ENCODE measurements at places on chromosomes 7 and 10.

- no peak for DNase-seq
Measured at GRCh38 chr10:110978204-110978603, 58.8 kb downstream of the SHOC2 start.

DNA sequence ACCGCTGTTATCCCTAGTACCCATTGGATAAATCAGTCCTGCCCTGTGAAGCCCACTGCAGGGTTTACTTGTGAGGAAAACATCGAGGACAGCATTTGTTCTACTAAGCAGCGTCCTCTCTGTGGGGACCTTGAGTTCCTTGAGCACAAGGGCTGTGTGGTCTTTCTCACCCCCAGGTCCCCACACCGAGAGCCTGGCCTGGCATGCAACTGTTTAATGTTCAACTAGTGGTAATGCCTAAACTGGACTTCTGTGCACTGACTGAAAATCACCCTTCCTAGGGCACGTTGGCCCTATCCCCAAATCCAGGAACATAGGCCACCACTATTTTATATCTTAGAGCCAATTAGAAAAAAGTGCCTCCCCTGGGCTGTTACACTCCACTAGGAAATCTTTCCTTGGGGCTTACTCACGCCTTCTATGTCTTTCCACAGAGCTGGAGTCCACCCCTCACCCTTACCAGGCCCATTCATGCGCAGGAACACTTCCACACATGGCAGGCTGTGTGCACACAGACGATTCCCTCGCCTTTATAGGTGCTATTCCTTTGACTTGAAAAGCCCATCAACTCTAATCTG, 1.7 kb upstream of the TMEM213 start:
- no peak for DNase-seq

GRCh38 chr10:58269782-58270290, 874 bp downstream of the CISD1 start:
- DNase-seq: no peak

DNA sequence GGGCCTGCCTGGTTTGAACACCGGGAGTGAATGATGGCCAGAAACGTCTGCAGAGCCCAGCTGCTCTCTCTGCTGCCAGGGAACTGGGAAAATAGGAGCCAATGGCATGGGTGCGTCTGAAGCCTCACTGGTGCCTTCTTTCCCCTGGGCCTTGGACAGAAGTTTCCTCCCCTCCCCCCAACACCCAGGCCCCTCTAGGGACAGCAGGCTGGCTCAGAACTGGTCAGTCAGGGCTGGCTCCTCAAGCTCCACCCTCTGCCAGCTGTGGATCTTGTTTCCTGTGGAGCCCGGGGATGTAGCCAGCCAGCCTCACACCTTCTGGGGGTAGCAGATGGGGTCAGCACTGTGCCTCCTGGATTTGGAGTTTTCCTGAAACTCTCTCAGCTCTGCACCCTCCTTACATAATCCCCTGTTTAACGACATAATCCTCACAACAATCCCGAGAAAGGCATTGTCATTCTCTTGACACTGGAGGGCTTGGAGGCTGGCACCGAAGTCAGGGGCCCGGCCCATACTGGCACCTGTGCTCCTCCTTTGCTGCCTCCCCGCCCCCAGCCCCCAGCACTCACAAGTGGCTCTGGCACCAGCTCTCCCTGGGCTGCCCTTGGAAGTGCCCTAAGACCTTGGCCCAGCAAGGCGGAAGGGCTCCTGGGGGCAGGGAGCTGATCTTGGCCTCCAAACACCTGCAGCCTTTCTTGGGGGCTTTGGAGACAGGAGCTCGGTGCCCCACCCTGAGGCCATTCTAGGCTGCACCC, 5.7 kb downstream of the LDB3 start:
- DNase-seq: no peak

GRCh38 chr7:131945957-131946544, 389.6 kb upstream of the PODXL start:
- DNase-seq: no peak

DNA sequence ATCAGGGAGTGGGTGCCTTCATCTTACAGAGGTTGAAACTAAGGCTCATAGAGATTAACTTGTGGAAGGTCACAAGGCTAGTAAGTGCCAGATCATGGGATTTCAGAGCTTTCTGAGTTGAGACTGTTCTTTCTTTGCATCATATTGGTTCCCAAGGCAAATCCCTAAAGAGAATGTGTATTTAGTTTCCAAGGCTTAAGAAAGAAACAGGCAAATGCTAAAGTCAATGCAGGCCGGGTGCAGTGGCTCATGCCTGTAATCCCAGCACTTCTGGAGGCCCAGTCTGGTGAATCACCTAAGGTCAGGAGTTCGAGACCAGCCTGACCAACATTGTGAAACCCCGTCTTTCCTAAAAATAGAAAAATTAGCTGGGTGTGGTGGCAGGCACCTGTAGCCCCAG, 19.8 kb downstream of the CDK1 start:
- no peak for DNase-seq

DNA sequence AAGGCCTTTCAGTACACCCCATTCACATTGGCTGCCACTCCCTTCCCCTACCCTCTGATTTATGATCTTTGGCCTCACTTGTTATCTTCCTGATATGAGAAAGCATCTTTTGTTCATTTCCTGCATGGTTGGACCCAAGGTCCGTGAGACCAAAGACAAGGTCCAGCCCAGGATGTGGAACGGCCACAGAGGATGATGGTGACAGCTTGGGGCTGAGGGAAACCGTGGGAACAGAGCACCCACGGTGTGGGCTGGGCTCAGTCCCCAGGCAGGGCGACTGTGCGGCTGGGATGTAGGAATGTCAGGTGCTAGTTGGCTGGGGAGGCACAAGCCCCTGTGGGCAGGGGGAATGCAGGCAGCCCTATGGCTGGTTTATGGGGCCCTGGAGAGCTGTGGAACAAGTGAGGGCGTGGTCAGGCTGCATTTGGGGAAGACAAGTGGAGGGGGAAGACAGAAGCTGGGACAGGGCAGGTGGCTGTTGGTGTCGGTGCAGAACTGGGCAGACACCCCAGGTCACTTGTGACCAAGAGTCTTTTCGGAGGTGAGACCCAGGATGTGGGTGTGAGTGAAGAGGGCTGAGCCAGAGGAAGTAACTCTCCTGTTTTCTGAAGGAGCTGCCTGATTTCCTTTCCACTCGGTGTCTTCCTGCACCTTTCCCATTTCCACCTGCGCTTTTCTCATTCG, 51.7 kb upstream of the IGFBP3 start:
- DNase-seq: no peak

DNA sequence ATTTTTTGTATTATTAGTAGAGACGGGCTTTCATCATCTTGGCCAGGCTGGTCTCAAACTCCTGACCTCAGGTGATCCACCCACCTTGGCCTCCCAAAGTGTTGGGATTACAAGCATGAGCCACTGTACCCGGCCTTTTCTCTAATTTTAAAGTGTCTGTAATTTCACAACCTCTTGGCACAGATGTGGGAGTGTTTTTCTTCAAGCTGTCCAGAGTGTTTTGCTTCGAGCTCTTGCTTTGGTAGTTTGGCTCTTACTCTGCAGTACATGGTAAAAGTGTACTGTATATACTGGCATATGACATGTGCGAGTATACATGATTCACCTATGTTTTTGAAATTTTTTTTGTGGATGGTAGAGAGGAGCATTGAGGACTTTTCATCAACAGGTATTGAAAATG, 9.8 kb downstream of the SRGN start:
- no peak for DNase-seq

GRCh38 chr7:155710031-155710430, 65.6 kb downstream of the RBM33 start:
- DNase-seq: no peak

DNA sequence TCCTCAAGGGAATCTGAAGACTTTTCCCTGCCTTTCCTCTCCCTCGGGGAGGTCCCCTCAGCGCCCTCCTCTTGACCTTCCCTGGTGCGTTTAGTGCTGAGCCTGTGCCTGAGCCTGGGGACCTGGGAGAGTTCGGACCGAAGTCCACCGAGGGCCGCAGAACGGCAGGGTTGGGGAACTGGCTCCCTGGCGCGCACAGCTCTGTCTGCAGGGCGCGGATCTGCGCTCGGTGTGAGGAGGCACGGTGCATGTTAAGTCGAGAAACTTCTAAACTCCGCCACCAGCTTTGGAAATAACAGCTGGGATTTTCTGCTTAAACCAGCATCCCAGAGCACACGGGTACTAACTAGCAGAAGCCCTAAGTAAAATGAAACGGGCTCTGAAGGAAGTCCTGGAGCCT, 44.2 kb upstream of the SLC29A4 start:
- DNase-seq: no peak

- DNase-seq: no peak
Measured at GRCh38 chr7:94687810-94688209, 31.9 kb upstream of the SGCE start.

- no peak for DNase-seq
Measured at GRCh38 chr7:56007891-56008290, 43.4 kb downstream of the PSPH start.

DNA sequence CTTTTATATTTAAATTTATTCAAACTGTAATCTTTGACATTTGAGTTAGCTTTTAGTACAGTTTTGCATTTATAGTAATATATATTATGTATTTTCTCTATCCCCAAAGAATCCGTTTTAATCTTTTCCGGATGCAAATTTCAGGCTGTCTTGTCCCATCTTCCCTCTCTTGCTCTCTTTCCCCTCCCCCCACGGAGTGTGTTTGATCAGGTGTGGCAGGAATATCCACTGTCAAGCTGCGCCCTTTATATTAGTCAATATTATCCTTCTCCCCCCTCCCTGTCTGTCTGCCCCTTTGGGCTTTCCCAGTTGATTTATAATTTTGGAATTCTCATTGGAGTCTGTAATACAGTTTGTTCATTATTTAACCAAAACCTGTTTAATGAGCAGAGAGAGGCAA, 19.0 kb downstream of the GBF1 start:
- no peak for DNase-seq

- no peak for DNase-seq
Measured at GRCh38 chr7:29102558-29103151, 43.7 kb downstream of the CPVL start.

GRCh38 chr7:21620054-21620453, 77.2 kb downstream of the DNAH11 start:
- DNase-seq: no peak

DNA sequence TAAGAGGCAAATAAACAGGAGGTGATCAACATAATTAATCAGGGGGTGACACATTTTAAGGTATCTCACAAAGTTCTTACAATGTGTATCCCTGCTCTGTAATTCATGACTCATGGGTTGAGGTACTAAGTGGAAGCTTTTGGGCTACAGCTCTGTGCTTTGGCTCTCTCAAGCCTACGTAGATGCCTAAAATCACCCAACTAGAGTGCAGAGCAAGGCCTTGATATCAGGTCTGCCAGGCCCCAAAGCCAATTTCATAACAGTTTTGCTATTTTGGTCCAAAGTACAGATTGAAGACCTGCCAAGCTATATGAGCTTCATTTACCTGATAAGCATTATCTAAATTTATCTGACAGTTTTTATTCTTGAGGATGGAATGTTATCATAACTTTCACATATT, 175.3 kb upstream of the BET1 start:
- no peak for DNase-seq

GRCh38 chr10:12448729-12449391, 99.5 kb downstream of the CAMK1D start:
- no peak for DNase-seq

- DNase-seq: no peak
Measured at GRCh38 chr10:19014498-19014897, 34.1 kb upstream of the MALRD1 start.

- DNase-seq: no peak
Measured at GRCh38 chr10:7038416-7038815, 372.4 kb downstream of the SFMBT2 start.

GRCh38 chr7:121313220-121313792, 15.5 kb upstream of the WNT16 start:
- DNase-seq: no peak

GRCh38 chr7:67475293-67475692, 478.7 kb downstream of the TYW1 start:
- DNase-seq: no peak

- DNase-seq: no peak
Measured at GRCh38 chr7:106255246-106255645, 29.5 kb downstream of the NAMPT start.

- DNase-seq: no peak
Measured at GRCh38 chr10:69994262-69994661, 58.4 kb upstream of the MACROH2A2 start.

- DNase-seq: no peak
Measured at GRCh38 chr7:33726582-33726981, 178.8 kb upstream of the BMPER start.

GRCh38 chr10:114276671-114277070, 37.6 kb downstream of the VWA2 start:
- DNase-seq: no peak
